ENCODE measurements at places on chromosomes 11 and 22.

DNA sequence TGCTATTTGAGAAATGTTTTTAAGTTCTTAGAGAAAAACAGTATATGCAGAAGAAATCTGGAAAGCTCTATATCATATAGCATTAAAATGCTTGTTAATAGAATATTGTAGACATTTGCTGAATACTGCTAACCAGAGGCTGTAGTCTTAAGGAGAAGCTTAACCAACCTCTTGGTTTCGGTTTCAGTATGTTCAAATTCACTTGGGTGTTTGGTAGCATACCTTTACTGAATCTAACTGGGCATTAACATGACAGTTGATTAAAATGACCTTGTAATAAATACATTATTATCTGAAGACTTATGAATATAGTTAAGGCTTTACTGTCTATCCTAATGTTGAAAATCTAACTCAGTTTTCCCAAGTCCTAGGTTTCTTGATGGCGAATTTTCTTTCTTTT, 5.4 kb downstream of the PCF11 start:
- no peak for DNase-seq

GRCh38 chr11:93143186-93143585, 54.6 kb downstream of the SLC36A4 start:
- DNase-seq, result no peak

DNA sequence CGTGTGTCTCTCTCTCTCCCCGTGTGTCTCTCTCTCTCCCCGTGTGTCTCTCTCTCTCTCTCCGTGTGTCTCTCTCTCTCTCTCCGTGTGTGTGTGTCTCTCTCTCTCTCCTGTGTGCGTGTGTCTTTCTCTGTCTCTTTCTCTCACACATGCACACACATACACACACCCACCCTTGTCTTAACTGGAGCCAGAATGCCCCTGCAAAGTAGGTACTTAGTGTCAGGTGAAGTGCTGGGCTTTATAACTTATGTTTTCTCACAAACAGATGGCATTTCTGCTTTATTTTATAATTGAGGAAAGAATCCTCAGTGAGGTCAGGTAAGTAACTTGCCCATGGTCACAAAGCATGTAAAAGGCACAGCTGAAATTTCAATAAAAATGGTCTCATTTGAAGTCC, 106.0 kb downstream of the CSNK2A3 start:
- no peak for DNase-seq

- DNase-seq, result peak; percentile 83
These were observed 2.2 kb upstream of the CD151 start for GRCh38 chr11:830295-831117.

DNA sequence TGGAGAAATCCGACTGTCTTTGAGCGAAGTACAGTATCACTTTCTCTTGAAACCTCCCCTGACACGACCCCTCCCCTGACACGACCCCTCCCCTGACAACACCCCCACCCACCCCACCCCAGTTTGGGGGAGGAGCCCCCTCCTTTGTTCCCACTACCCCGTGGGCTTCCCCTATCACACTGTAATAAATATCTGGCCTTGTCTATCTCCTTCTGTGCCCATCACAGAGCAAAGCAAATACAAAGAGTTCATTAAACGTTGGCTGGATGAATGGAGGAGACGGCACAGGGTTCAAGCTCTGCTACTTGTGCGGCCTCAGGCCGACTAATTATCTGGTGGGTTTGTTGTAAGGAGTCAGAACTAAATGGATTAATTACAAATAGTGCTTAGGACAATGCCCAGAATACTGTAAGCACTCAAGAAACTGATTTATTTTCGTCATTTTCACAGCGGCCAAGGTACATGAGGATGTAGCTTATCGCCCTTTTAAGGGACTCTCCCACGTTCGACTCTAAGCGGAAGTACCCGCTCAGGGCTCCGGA, 628 bp upstream of the GGA1 start:
- DNase-seq, result no peak

- no peak for DNase-seq
These were observed 16.8 kb downstream of the CBL start for GRCh38 chr11:119222891-119223290.

DNA sequence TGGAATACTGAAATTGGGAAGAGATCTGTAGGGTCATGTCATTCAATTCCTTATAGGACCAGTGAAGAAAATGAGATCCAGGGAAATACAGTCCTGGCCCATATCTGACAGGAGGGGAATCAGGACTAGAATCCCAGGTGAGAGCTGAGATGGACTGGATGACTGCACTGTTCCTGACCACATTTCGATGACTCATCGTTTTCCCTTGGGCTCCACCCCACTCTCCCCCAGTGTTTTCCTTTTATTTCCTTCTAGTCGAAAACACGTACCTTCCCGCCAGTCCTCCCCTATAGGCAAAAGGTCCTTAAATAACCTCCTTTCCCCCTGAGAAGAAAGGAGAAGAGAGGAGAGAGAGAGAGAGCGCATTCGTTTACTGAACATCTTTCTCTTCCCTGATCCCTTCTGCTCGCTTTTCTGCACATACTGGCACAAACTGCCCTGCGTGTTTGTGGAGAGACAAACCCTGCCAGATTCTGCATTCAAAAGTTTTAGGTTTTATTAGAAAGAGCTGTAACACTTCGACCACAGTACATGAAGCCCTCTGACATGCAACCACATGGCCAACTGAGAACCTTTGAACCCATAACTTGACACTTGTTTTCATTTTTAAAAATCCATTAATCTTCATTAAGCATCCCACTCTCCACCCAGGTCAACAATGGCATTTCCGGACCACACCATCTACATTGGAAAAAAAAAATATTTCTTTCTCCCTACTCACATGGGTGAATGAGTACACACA, 565.7 kb downstream of the METTL15 start:
- DNase-seq, result no peak

All from NCI-H748 treated with DMSO at 0.1 percent for 48 hours (cell line).